Memory B cell (primary cell): ENCODE measurements at places on chromosomes 16 and 17.

DNA sequence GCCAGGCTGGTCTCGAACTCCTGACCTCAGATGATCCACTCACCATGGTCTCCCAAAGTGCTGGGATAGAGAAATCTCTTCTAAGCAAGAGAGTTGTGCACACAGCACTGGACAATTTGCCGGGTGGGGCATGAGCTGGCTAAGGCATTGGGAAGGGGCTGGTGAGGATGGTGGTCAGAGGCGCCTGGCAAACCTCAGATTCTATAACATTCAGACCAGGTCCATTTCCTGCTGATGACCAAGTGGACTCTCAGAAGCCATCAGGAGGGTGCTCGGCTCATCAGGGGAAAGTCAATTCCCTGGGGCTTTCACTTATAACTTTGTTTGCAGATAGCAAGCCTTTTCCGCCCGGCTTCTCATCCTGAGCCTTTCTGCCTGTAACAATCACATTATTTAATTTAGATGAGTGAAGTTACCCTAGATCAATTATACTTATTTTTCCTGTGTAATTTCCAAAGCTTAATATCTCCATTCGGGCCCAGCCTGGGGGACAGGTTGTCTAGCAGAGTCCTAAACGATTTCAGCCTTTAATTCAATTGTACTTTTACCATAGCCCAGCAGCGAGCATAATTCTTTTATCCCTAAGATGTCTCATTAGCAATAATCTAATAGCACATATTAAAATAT, 15.0 kb upstream of the SLC6A2 start:
- no peak for DNase-seq

DNA sequence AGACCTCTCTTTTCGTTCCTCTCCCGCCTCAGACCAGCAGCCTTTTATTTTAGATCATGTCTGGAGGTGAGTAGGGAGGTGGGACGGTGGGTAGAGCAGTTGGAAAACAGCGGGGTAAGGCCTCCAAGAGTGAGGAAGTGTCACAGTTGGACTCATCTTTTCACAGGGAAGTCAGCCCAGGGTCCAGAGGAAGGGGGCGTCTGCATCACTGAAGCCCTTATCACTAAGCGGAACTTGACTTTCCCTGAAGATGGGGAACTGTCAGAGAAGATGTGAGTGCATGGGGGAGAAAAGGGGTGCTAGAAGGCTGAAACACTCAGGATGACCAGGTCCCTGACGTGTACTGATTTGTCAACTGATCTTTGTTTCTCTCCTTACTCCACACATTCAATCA, 461 bp downstream of the LRRC46 start:
- DNase-seq: no peak

GRCh38 chr17:67245694-67246402, 852 bp upstream of the HELZ start:
- DNase-seq: peak; percentile 37

DNA sequence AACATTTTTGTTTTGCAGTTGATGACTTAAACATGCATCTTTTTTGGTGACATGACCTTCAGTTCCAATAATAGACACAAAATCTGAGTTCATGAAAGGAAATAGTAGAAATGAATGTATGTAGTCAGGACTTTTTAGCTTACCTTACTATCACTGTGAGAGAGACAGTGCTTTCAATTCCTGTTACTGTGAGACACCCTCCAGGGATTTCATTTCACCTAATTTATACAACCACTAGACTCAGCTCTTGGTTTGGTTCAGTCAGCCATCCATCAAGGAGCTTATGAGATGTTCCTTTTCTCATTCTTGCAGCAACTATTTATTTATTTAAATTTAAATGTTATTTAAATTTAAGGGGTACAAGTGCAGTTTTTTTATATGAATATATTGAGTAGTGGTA, 77.9 kb downstream of the MAP2K4 start:
- no peak for DNase-seq

DNA sequence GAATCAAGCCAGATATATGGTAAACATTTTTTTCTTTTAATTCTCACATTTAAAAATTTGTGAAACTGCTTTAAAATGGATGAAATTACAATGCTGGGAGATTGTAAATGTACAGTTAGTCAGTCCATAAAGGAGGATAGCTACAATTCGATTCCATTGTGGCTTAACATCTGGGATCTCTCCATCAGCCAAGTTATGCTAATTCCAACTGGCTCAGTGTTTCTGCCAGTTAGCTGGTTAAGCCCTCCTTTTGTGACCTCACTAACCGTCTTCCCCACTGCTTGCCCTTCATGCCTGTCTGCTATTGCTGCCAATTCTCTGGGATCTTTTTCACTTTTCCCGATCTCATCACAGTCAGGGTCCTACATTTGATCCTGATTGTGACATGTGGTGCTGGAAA, 1347.6 kb downstream of the CDH11 start:
- no peak for DNase-seq

- DNase-seq: no peak
These were observed 34.7 kb upstream of the VPS4A start for GRCh38 chr16:69276148-69277115.

DNA sequence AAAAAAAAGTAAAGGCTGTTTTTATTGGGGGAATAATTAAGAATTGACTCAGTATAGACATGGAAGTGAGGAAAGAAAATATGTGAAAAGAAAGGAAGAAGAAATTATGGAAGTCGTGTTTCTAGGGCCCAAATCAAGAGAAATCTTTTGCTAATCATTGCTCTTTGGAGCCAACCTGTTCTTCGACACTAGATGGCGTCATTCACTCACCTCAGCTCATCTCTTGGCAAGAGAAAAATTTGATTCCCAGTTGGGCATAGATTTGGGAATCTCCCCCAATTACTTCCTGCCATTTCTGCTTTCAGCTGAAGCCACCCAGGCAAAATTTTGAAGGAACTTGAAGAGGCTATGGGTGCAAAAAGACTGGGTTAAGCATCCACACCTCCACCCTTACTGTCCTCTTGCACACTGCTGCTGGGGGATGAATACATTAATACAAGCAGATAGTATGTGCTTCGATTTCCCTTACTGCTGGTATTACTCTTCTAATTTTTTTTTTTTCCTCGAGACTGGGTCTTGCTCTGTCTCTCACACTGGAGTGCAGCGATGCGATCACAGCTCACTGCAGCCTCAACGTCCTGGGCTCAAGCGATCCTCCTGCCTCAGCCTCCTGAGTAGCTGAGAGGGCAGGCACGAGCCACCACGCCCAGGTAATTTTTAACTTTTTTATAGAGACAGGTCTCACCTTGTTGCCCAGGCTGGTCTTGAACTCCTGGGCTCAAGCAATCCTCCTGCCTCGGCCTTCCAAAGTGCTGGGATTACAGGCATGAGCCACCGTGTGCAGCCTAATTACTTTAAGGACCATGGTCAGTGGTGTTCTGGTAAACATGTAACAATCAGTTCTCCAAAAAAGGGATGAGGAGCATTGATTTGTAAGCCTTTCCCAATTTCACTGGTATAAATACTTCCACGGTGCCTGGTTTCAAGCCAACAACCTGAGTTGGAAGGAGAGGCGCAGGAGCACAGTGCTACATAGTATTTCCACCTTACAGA, 13.5 kb downstream of the PSMD7 start:
- DNase-seq: no peak

DNA sequence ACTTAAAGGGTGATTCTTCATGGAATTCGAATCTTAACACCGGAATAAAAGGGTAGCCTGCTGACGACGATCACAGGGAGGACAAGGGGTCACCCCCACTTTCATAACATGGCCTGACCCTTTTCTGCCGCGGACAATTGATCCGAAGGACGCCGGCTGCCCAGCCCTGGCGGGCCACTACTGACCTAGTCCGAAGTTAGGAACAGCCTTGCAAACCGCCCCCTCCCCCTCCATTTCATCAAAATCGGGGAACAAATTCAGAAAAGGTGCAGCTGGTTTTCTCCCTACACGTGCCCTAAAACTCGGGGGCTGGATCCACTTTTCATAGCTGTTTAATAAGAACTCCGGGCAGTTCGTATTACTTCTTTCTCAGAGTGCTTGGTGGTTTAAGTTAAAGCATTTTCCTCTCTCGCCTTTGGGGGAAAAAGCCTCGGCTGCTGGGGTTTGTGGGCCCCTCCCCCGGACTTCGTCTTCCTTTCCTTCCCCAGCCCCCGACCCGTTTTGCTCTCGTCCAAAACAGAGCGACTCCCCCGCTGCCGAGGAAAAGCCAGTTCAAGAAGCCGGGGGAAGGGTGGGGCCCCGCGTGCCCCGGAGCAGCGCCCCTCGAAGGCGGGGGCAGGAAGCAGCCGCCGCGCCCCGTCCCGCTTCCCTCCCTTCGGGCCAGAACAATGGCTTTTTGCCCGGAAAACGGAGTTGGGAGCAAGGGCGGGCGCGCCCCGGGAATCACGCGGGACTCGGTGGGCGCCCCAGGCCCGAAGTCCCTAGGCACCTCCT, 641 bp upstream of the CBX2 start:
- DNase-seq: no peak

GRCh38 chr17:2710803-2711607, 559 bp downstream of the CLUH start:
- peak; percentile 37 for DNase-seq

GRCh38 chr17:81094509-81095382, 59.8 kb downstream of the BAIAP2 start:
- DNase-seq: peak; percentile 41

DNA sequence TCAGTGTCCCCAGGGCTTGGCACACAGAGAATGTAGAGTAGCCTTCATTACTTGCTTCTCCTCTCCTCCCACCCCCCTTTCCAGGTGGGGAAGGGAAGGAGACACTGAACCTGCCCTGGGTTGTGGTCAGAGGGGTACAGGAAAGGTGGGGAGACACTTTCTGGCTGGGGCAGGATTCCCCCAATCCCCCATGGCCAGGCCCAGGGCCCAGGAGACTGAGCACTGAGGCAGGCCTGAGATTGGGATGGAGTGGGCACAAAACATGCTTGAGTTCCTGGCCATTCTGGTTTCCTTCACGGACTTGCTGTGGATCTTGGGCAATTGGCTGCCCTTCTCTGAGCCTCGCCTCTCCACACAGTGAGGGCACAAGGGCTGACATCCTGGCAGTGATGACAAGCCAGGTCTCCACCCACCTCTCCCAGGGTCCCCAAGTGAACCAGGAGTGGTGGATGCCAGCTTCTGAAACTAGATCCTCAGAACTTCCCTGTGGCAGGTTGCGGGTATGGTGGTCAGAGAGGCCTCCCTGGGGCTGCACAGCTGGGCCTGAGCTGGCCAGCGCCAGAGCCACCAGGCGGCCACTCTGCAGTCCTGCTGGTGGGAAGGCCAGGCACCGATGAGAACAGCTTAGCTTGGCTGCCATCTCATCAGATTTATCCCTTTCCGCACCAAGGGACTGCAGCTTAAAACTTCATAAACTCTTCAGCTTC, 9.3 kb downstream of the ZNF629 start:
- no peak for DNase-seq

DNA sequence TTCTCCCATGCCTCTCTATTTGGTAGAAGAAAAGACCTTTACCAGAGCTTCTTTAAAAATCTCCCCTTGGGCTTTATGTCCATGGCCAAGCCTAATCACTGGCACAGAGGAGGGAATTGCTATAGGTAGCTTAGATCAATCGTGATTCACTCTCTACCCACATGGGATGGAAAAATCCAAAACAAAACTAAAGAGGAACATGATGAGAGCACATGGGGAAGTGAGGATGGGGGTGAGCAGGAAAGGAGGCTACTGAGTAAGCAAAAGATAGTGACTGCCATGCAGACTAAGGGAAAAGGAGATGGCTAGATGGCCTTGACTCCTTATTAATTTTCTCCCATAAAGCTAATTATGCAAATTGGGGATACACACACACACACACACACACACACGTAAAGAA, 201.2 kb downstream of the HS3ST3A1 start:
- DNase-seq: no peak

GRCh38 chr16:12087901-12088421, 111.4 kb downstream of the SNX29 start:
- no peak for DNase-seq

GRCh38 chr17:17741349-17742023, 60.2 kb downstream of the RAI1 start:
- no peak for DNase-seq

- DNase-seq: no peak
These were observed 2.5 kb upstream of the CCL17 start for GRCh38 chr16:57401943-57402640.

DNA sequence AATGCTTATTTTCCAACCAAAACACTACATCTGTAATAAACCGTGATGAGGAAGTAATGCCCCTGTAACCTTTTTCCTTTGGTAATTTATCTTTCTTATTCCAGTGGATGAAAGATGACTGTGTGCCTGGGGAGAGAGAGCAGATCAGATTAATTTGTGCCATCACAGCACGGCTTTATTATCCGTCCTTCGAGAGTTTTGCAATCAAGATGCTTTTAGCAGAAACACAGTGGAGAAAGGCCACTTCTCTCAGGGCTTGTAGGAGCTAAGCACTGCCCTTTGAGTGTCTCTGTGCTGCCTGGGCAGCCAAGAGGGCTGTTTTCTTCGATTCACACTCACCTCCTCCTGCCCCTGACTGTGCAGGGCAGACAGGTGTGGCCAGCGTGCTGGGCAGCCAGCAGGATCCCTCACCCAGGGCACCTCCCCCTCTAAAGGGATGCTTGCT, 190.2 kb downstream of the PRKCA start:
- no peak for DNase-seq

- DNase-seq: no peak
These were observed 158.5 kb upstream of the CACNG5 start for GRCh38 chr17:66676421-66676820.

DNA sequence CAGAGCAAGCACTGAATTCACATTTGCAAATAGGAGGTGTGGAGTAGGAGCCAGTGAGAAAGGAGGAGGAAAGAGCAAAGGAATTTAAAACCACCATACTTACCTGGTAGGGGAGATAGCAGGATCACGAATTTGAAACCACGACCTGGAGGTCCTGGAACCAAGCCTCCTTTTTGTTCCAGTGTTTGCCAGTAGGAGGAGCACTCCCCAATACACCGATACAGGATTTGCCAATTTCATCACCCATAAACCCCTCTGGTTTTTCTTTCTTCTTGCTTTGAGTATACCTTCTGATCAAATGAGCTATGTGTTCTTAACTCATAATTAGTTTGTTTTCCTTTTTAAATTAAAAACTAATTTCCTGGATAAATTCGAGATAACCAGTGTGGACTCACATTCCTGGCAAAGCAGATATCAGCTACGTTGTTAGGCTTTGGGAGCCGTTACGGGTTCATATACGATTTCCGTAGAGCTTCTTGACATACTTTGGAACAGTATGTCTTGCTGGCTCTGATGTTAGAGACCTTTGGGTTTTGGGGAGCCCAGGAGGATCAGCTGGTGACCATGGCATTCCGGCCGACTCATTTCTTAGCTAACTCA, 22.7 kb downstream of the BCO1 start:
- DNase-seq: peak; percentile 3

GRCh38 chr17:31318298-31318801, 3.1 kb downstream of the EVI2A start:
- no peak for DNase-seq

DNA sequence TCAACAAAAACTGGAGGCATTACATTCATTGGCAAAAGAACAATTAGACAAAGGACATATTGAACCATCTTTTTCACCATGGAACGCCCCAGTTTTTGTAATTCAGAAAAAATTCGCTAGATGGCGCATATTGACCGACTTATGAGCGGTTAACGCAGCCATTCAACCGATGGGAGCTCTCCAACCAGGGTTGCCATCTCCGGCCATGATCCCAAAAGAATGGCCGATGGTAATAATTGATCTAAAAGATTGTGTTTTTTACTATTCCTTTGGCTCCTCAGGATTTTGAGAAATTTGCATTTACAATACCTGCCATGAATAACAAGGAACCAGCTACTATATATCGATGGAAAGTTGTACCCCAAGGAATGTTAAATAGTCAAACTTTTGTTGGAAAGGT, 21.4 kb downstream of the ALOX15B start:
- peak; percentile 77 for DNase-seq

GRCh38 chr17:35314415-35315216, 58.8 kb downstream of the SLFN11 start:
- peak; percentile 2 for DNase-seq
